ENCODE measurements at places on chromosomes 6 and 20.

DNA sequence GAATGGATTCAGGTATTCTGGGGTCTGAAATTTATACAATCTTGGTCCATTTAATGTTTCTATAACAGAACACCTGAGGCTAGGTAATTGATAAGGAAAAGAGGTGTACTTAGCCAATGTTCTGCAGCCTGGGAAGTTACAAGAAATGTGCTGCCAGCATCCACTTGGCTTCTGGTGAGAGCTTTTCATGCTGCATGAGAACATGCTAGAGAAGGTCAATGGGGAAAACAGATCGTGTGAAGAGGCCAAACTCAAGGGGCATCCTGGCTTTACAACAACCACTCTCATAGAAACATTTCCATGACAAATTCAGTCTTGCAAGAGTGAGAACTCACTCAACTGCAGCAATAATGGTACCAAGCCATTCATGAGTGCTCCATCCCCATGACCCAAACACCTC is 16.8 kb downstream of the IL22RA2 start:
- no peak for ATAC-seq

- no peak for ATAC-seq
Observed at GRCh38 chr6:155472886-155473285, 17.2 kb upstream of the NOX3 start.

DNA sequence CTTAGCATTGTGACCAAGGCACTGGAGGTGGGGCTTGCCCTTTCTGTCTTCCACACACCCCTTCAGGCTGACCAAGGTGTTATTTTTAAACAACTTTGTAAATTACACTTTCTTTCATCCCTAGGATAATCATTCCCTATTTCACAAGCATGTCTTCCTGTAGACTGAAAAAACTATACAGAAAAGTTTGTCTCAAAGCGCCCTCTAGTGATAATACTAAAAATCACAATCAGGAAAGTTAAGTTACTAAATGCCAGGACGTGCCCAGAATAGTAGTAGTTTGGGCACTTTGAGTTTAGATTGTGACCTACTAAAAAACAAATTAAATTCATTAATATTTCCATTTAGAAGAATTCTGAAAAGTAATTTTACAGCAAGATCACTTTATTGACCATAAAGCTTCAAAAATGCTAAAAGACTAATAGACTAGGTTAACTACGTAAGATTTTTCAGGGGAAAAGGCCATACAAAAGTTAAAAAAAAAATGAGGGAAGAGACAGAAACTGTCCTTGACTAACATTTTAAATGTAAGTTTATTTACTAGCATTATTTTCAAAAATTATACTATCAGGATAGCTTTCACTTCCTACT is 123.3 kb upstream of the DUSP22 start:
- no peak for ATAC-seq

DNA sequence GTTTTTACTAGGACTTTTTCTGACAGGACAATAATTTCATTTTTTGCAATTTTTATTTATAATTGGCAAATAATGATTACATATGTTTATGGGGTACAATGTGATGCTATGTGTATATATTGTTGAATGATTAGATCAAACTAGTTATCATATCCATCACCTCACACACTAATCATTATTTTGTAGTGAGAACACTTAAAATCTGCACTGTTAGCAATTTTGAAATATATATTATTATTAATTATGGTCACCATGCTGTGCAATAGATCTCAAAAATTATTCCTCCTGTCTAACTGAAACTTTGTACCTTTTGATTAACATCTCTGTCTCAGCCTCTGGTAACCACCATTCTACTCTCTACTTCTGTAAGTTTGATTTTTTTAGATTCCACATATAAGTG is 378.7 kb downstream of the PLCB1 start:
- ATAC-seq: no peak

GRCh38 chr6:37889486-37889885 is 70.0 kb downstream of the ZFAND3 start:
- no peak for ATAC-seq

DNA sequence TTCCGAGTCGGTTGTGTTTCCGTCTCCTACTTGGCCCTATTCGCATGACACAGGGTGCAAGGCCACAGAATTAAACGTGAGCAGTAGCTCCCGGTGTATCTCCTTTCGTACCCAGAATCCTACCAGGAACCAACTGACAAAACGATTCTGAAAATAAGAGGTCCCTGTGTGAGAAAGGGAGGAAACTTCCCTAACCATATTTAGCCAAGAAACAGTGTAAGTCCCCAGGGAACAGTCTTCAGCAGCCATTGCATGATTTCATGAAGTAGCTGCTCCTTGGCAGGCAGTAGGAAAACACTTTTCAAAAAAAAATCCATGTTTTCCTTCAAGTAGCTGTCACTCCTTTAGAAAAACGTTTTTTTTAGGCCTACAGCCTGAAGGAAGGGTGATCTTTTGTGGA is 46.9 kb downstream of the PDE10A start:
- no peak for ATAC-seq
